ENCODE measurements at places on chromosomes 5 and 9.

- no peak for DNase-seq
These were observed 60.0 kb downstream of the RALGPS1 start for GRCh38 chr9:126974594-126974993.

DNA sequence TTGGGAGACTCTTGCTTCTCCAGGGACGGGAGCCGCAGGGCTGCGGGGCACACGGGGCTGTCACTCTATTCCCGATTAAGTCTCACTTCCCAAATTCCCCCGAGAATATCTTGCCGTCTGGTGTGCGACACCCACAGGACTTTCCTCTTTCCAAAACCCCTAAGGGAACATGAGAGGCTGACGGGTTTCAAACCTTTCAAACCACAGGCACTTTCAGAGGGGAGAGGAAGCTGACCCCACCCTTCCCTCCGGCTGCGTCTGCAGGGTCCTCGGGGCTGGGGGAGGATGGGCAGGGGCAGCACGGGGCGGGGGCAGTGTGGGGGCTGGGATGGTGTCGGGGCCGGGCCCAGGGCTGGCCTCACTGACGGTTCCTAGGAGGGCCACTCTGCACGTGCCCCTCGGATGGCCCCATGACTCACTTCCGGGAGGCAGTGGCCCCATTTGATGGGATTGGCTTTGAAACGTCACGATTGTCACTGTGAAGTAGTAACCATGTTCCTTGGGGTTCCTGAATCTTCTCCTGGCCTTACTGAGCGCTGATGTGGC is 38.2 kb downstream of the SLC9A3 start:
- DNase-seq = no peak

DNA sequence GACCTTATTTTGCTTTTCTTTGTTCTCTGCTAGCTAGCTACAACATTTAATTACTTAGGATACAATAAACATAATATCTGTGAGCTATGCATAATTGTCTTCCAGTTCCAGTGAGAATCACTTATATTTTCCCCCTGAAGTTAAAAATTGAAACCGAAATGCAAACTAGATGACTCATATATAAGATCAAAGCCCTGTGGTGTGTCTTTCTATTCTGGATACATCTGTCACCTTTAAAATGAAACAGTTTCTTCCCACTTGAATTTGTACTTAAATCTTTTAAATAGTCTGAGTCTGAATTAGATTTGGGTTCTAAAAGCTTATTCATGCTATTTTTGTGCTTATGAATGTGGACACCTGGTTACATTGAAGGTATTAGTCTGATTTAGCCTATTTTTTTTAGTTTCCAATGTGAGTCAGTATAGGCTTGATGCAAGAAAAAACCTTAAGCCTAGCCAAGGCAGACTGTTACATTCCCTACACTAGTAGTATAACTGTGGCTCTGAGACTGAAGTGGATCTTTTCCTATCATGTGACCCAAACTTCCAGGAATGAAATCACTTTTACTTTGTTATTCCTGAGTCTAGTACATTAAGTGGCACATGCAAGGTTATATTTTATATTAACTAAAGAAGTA is 703.5 kb upstream of the RGMB start:
- DNase-seq = no peak

GRCh38 chr5:100615362-100615761 is 80.2 kb downstream of the FAM174A start:
- DNase-seq = no peak

GRCh38 chr9:88691811-88692210 is 156.8 kb downstream of the NXNL2 start:
- no peak for DNase-seq

- DNase-seq = no peak
These were observed 17.2 kb downstream of the RAB14 start for GRCh38 chr9:121184463-121184862.

DNA sequence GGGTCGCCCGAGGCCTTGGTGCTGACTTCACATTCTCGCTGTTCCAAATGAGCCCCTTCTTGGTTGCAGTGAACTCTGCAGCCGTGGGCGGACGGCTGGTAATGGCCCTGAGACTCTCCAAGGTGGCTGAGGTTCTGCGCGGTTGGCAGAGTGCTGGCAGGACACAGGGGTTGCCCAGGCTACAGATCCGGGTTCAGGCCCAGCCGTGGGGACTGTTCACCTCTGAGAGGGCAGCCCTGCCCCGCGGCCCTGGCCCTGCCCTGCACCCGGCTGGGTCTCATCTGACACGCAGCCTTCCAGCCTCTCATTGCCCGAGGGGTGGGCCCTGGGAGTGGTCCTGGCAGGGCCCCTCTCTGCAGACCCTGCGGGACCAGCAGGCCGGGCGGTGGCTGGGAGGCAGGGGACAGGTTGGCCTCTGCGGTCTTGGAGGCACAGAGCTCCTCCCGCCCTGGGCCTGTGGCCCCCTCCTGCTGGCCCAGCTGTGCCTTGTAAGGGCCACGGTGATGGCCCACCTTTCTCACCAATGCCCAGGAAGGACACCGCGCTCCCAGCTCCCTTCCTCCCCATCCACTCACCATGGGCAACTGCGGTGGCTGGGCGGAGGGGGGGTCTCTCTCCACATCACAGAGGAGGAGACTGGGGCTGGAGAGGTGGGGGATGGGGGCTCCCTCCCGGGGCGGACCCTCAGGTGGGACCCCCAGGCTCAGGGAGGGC is 51.6 kb downstream of the AHRR start:
- no peak for DNase-seq

- no peak for DNase-seq
These were observed 5.1 kb downstream of the TLN1 start for GRCh38 chr9:35726931-35727330.

- DNase-seq = no peak
These were observed 59.4 kb upstream of the CTXN3 start for GRCh38 chr5:127589309-127590030.

DNA sequence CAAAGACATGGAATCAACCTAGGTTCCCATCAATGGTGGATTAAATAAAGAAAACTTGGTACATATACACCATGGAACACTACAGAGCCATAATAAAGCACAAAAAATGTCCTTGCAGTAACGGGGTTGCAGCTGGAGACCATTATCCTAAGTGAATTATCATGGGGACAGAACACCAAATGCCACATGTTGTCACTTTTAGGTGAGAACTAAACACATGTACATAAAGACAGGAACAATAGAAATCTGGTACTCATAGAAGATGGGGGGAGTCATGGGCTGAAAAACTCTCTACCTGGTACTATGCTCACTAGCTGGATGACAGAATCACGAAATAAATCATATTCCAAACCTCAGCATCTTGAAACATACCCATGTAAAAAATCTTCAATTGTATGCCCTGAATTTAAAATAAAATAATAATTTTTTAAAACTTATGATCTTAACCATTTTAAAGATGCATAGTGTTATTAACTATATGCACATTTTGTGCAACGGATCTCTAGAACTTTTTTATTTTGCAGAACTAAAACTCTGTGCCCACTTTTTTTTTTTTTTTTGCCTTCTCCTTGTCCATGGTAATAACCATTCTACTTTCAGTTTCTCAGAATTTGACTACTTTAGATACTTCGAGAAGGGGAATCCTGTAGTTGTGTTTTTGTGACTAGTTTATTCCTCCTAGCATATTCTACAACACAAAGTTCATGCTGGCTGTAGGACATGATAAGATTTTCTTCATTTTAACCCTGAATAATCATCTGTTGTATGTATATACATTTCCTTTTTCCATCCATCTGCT is 1081.6 kb upstream of the ACO1 start:
- DNase-seq = no peak

- no peak for DNase-seq
These were observed 117.4 kb downstream of the MLLT3 start for GRCh38 chr9:20504930-20505329.

DNA sequence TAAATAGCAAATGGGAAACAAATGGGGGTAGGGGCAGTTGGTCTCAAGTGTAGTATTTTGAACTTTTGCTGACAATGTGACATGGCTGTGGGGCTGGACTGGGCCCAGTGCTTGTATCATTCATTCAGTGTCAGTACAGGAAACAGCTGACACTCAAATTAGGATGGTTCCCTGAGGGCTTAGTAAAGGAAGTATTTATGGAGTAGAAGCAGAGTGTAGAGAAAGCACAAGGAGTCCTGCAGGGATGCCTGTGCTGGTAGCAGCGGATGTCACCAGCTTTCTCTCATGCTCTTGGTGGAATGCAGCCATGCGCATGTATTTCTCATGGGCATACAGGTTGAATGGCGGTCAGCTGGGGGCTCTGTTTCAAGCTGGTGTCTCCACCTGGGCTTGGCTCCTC is 72.9 kb upstream of the SLC44A1 start:
- no peak for DNase-seq

DNA sequence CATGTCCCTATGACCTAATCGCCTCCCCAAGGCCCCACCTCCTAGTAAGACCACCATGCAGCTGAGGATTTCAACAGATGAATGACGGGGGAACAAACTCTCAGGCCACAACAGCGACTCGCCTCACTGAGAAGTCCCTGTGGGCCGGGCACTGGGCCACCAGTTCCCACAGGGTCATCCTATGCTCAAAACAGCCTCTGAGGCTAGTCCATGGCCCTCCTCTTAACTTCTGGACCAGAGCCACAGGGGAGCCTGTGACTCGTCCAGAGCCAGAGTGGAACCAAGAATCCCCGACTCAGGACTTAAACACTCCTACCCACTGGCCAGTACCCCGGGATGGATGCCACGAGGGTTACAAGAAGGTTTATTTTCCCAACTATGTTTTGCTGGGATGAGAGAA is 12.3 kb downstream of the GFPT2 start:
- DNase-seq = no peak

DNA sequence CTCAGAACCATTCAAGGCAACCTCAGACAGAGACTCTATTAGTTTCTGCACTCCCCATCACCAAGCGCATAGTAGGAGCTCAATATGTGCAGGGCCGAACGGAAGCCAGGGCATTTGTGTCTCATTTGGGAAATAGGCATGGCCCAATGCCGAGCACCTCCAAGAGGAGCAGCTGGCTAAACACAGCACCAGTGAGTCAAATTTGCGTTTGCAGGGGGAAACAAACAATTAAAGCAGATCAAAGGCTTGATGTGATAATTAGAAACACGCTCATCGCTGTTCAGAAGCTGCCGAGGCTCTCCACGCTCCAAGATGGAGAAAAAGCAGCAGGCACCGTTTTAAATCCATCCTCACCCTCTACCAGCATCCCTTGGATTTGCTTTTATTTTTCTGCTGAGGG is 225.3 kb downstream of the AGTPBP1 start:
- no peak for DNase-seq

DNA sequence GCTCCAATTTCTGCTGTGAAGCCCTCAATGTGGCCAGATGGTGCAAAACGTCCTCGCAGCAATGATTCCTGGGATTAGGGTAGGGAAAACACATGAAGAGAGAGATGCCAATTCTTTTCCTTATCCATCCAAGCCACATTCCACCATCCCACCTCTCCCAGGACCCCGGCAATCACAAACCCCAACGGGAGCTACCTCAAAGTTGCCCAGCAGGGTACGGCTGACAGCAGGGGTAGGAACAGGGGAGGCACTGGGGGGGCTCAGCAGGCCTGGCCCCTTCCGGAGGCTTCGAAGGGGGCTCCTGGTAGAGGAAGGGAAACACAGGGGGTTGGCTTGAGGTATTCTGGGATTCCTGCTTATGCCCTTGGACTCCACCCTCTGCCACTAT is 3.4 kb upstream of the STOML2 start:
- no peak for DNase-seq

GRCh38 chr5:30894811-30895210 is 298.7 kb upstream of the CDH6 start:
- DNase-seq = no peak

DNA sequence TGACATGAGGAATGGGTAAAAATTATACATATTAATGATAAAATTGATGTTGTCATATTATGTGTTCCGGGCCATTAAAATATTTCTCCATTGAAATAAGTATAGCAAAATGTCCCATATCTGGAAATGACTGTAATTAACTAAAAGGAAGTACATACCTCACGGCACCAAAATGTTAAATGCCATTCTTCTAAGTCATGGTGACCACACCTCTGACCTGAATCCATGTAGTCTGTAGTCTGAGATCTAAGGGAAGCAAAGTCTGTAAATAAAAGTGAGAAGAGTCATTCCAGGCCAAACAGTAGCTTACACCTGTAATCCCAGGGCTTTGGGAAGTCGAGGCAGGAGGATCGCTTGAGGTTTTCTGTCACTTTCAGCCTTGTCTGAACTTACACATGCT is 8.7 kb upstream of the GDA start:
- no peak for DNase-seq

- no peak for DNase-seq
These were observed 26.2 kb upstream of the SMAD5 start for GRCh38 chr5:136106351-136107031.

- no peak for DNase-seq
These were observed 27.0 kb upstream of the PRRC2B start for GRCh38 chr9:131366761-131367401.

GRCh38 chr5:61137835-61138234 is 24.4 kb downstream of the SMIM15 start:
- no peak for DNase-seq

DNA sequence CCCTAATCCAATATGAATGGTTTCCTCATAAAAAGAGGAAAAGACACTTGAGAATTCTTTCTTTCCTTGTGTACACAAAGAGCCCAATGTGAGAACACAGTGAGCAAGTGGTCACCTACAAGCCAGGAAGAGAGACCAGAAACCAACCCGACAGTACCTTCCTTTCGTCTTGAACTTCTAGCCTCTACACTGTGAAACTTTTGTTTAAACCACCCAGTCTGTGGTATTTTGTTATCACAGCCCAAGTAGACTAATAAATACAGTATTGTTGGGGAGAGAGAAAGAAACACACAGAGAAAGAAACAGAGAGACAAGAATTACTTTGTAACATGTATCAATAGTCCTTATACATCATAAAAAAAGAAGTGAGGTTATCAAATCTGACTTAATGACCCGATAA is 37.2 kb downstream of the CENPK start:
- no peak for DNase-seq

- DNase-seq = no peak
These were observed 75.4 kb upstream of the CPLX2 start for GRCh38 chr5:175795959-175796358.

DNA sequence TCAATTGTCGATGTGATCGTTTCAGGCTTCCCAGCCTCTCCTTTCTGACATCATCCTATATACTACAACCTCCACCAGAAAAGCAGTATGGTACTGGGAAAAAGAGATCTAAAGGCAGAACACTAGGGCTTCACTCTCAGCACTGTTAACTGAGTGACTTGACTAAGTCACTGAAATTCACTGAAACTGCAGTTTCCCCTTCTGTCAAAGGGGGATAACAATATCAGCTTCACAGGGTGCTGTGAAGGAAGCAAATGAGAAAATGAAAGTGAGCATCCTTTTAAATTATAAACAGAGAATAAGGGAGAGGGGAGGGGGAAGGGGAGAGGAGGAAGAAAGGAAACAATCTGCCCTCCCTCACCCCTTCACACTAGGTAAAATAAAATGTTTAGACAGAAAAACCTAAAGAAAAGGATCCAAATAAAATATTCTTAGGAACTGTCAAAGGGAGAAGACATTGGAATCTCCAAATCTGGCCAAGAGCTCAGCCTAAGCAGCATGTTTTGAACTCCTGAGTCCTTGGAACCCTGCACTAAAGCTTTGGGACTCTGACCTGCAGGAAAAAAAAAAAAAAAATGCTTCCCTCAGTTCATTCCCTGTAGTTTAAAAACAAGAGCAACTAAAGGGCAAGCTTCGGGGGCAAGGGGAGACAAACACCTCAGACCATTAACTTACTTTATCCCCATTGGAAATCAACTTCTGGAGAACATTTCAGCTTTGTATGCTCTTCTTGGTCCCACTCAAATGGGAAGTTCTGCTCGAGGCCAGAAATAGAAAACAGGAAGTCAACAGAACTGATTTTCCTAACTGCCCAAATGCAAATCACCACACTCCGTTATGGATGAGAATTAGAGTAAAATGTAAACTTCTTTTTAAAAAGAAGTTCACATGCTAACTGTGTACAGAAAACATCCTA is 178.3 kb downstream of the DEPDC1B start:
- no peak for DNase-seq

Data from effector CD8-positive, alpha-beta T cell (primary cell).